Renal cortical epithelial cell (primary cell): ENCODE measurements at places on chromosomes 12 and 14. TPM values are rescaled to one million over a fixed set of nuclear protein-coding genes. Genes with fewer than 3 reads are reported as not detected.

DNA sequence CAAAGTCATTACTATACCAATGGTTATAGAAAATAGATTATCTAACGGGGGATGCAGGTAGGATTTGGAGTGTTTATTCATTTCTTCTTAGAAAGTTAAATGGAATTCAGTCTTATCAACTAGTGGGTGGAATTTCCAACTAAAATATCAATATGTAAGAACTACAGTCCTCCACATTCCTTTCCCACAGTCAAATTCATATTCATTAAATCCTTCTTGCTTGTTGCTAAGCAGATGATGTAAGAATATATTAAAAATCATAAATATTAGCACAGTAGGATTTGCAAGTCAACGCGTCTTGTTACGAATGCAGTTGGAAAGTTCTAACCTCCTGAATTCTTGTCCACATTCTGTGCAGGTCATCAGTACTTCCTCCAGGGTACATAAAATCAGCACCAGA is 259.2 kb downstream of the CPNE8 start:
- no peak for DNase-seq

DNA sequence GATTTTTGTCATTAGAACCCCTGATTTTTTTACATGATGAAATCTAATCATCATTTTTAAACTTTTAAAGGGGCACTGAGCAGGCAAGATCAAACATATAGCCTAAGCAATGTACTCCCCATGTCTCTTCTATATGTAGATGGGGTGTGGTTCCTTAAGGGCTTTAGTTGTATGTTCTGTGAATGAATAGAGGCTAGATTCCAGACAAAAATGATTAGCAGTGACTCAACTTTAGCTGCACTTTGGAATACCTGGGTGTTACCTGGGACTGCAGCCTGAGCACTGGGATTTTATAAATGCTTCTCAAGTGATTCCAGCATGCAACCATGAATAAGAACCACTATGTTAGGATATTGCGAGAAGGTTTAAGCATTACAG is 256.7 kb upstream of the PLEKHG7 start:
- no peak for DNase-seq

GRCh38 chr12:65858831-65859230 is 34.5 kb downstream of the HMGA2 start:
- DNase-seq = no peak

DNA sequence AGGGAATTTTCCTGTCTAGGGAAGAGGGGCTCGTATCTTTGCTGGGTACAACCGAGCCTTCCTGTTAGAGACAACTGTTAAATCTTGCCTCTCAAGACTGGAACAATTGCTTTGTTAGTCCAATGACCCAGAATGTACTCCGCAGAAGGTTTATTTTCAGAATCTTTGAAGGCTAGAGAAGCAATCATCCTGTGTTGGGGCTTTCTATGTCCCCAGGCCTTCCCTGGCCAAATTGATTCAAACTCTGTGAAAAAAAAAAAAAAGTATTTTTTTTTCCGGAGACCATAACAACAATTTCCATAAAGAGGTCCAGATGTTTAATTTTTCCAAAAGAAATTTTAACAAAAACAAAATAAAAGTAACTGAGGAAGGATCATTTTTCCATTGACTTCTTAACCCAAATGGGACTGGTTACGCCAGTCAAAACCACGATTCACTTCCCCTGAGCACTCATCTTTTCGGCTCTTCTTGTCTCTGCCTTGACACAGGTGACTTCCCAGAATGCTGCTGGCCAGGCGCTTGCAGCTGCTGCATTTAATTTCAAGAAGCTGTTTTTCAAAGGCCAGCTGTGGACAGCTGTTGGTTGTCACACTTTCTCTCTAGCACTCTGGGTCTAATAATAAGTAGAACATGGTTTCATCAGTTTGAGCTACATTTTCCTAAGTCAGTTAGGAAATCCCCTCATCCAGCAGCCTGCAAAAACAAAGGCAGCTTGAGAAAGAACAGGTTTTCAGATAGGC is 81.6 kb upstream of the MANSC4 start:
- no peak for DNase-seq

DNA sequence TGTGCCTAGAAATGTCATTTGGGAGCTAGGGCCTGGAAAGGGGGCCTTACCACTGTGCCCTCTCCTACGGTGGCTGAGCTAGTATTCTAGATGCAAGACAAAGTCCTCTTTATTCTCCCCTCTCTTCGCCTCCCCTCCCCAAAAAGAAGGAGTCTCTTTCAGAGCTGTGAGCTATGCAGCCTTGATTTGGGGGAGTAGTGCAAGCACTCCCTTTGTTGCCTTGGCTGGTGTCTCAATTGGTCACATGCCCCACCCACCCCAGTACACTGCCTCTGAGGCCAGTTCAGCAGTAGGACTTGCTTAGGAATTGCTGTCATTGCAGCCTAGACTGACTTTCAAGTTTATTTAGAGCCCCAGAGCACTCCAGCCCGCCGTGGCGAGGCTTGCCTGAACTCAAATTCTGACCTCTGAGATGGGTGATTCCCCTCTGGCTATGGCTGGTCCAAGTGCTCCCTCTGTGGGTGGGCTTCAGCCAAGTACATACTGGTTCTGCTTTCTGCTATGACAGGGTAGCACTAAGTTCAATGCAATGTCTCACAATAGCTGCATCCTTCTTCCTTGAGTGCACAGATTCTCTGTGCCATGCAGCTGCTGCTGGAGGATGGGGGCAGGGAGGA is 37.0 kb upstream of the FBXO33 start:
- DNase-seq = no peak

DNA sequence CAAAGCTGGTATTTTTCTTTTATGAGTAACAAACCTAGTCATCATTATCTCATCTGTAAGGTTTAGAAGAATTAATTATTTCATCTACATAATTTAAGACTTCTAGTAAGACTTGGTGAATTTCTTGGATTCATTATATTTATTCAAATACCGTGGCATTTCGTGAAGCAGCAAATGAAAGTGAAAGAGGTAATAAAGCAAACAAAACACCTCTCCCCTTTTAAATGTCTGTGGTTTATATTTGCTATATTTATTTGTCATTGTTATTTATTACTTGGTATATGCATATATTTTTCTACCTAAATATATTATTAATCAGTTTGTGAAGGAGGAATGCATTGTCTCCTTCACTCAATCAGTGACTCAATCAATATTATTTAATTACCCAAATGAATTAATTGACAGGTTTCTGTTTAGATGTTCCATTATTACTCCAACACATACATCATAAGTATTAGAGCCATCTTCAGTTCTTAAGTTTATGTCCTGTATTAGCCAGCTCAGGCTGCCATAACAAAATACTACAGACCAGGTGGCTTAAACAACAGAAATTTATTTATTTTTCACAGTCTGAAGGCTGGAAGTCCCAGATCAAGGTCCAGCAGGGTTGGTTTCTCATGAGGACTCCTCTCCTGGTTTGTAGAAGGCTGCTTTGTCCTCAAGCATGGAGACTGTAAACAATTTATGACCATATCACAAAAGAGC is 6.6 kb downstream of the CFAP54 start:
- DNase-seq = no peak

DNA sequence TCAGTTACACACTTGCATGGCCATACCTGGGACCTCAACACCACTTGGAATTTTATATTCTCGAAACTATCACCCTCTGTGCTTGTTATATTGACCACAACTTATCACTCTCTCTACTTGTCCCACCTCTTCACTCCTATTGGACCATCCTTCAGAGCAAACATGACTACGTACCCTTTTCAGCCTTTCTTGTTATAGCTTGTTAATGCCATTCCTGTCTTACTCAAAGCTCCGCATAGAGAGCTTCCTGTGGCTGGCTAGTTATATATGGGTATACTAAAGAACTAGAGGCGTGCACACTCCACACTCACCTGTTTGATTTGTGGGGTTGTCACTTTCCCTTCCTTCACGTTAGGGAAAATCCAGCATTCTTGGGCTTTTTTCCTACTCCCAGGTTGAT is 26.3 kb upstream of the FRS2 start:
- no peak for DNase-seq

- DNase-seq = no peak
These were observed 2.0 kb downstream of the CSRNP2 start for GRCh38 chr12:51081421-51081820.

- no peak for DNase-seq
These were observed 68.9 kb downstream of the DDX51 start for GRCh38 chr12:132075026-132075713.

HECTD4 gene
- 12.3 and 47.3 TPM in 2 replicates for total RNA-seq

TAS2R20 gene
- 1.6 and 7.7 TPM in 2 replicates for total RNA-seq

P3H3 gene
- total RNA-seq = 17.4 and 36.8 TPM in 2 replicates
